ENCODE measurements at places on chromosomes 4 and X. TPM values are rescaled to one million over a fixed set of nuclear protein-coding genes. Genes with fewer than 3 reads are reported as not detected.
A peak's percentile ranks its signal among the peaks of the same experiment; 100 is the strongest.

The FREM3 gene
- total RNA-seq: not detected

The SULT1B1 gene
- total RNA-seq: 3.9 TPM

The EOLA2 gene
- total RNA-seq: 40.6 TPM

The GLRA3 gene
- not detected for total RNA-seq

The MAGEA2 gene
- total RNA-seq: not detected

The NONO gene
- total RNA-seq: 400 TPM

The MND1 gene
- total RNA-seq: 20.8 TPM

The SOX3 gene
- total RNA-seq: not detected

The UPF3B gene
- 9.4 TPM for total RNA-seq

The NEUROG2 gene
- not detected for total RNA-seq

The TCP11X2 gene
- not detected for total RNA-seq

The NHSL2 gene
- 7.9 TPM for total RNA-seq

DNA sequence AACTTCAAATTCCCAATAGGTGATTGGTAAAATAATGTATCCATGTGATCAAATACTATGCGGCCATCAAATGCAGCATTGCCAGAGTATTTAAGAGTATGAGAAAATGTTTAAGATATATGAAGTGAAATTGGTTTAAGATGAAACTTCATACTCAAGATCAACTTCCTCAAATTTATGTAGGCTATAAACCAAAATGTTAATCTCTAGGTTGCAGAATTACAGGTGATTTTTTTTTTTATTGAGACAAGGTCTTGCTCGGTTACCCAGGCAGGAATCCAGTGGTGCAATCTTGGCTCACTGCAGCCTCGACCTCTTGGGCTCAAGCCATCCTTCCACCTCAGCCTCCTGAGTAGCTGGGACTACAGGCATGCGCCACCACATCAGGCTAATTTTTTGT, 25.3 kb downstream of the ACSL4 start:
- DNase-seq: no peak

- no peak for DNase-seq
Measured at GRCh38 chr4:8842614-8843013, 29.0 kb downstream of the HMX1 start.

GRCh38 chr4:3010577-3010976, 47.2 kb downstream of the GRK4 start:
- DNase-seq: no peak

- DNase-seq: no peak
Measured at GRCh38 chrX:108157628-108158027, 66.0 kb downstream of the ATG4A start.

DNA sequence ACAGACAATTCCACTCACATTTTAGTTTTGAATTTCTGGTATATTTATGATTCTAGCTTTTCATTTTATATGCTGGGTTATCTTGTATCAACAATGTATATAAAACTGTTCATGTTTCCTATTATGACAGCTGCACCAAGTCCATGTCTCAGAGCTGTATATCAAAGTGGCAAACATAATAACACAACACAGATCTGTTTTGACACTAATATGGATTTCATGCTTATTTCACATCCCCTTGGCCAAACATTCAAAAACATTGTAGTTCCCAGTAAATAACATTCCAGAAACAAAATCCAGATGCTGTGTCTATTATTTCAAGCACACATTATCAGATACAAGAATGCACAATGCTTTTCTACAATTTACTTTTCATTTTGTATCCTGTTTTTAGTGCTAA, 380.6 kb upstream of the MAGEB2 start:
- DNase-seq: no peak

DNA sequence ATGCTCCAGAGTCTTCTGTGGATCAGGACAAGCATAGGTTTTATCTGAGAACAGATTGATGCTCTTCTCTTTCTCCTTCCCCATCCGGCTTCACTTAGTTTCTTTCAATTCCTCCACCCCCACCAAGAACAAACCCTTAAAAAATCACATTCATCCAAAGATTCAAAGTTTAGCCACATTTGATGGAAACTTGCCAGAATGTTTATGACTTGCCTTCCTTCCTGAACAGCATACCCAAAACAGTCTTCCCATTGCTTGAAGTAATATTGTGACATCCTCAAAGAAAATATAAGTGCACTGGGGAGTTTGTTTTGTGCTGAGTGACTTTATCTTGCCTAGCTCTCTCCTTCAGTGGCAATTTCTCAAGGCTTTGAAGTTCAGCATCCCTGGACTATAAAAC, 83.0 kb downstream of the MAGEB17 start:
- no peak for DNase-seq

DNA sequence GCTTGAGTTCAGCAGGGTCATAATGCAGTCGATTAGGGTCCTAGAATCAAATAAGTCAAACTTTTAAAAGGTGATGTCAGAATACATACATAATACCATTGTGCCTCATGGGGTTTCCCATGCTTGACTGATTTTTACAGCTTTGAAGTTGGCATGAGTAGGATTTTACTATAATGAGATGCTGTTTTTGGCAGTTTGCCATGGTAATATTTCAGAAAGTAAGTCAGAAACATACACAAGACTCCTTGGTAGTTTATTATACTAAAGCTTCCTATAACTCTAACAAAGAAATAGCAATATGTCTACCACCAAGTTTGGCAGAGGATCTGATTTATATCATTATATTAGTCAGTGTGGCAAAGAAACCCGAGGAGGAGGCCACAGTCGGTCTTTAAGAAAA, 45.2 kb downstream of the PHKA2 start:
- DNase-seq: no peak

- no peak for DNase-seq
Measured at GRCh38 chrX:97332963-97333362, 449.3 kb downstream of the RPA4 start.

- no peak for DNase-seq
Measured at GRCh38 chrX:83845397-83845796, 15.5 kb upstream of the CYLC1 start.

GRCh38 chr4:156538651-156539257, 432.8 kb downstream of the PDGFC start:
- no peak for DNase-seq

DNA sequence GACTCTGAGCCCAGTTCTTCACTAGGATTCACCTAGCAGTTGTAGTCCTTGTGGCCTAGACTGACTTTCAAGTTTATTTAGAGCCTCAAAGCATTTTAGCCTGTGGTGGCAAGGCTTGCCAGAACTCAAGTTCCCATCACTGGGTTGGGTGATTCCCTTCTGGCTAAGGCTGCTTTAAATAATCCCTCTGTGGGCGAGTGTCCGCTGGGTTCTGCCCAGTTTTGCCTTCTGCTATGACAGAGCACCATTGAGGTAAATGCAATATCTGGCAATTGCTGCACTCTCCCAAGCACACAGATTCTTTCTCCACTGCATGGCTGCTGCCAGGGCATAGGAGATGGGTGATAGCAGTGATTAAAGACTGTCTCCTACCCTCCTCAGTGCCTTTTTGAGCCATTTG, 90.8 kb upstream of the RLIM start:
- no peak for DNase-seq

DNA sequence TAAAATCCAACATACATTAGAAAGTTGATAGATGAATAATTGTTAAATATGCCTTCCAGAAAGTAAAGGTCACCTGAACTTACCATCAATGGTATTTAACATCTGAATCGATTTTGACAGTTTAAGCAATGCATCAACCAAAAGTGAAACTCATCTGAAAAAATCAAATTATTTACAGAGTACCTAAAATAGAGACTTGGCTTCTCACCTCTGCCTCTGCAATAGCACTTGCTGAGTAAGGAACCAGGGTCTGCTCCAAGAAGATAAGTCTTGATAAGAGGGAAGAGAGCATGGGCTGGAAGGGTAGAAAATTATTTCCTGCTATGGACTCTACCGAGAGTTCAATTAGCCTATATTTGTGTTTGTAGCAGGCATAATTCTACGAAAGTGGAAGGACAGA, 868.3 kb downstream of the STIM2 start:
- no peak for DNase-seq

DNA sequence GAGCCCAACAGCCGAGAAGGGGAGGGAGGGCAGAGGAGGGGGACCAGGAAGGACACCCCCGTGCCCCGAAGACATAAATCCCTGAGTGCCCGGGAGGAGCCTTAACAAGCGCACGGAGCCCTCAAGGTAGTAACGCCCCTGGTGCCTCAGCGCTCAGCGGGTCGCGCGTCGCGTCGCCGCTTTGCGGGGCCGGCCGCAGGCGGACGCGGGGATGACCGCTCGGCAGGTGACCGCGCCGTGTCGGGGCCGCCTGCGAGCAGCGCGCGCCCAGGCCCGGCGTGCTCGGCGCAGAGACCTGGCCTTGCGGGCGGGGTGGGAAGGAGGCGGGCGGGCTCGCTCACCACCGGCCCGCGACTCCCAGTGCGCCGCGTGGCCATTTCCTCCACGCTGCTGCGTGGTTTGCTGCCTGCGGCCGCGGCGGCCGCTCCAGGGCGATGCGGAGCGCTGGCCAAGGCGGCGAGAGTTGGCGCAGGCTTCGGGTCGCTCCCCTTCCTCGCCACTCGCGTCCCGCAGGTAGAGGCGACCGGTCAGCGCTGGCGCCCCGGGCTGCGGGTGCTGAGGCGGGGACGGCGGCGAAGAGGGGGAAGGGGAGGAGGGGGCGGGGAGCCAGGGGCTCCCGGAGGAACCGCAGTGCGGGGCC, 632 bp downstream of the CCSER1 start:
- peak; percentile 16 for DNase-seq

DNA sequence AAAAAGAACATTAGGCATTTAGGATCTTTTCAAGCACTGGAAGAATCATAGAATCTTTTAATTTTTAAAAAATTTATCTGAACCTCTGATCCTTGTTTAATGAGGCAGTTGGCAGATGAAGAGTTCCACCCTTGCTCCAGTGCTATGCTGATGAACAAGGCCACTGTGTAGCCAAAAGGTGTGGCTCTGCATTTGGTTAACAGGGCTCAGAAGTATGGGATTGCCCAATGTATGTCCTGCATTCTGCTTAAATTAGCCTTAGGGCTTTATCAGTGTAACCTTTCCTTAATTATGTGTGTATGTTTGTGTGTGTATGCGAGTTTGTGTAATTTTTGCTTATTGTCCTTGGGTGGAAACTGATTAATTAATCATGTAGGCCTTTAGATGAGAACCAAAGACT, 43.3 kb upstream of the PPM1K start:
- no peak for DNase-seq

DNA sequence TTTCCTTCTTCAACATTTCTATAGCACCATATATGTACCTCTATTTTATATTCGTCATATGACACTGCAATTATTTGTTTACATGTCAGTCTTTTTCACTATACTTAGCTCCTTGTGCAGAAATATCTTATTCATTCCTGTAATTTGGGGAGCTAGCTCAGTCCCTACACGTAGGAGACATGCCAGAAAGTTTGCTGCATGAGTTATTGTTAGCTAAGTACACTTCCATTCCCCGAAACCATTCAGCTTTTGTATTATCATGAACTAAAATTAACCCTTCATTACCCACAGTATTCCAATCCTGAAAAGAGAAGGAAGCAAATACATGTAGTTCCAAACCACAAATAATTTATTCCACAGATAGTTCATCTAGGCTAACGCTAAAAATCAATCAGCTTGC, 10.2 kb downstream of the CBR4 start:
- DNase-seq: no peak

GRCh38 chr4:80107374-80107773, 34.3 kb upstream of the ANTXR2 start:
- no peak for DNase-seq

GRCh38 chr4:145679520-145679919, 426 bp upstream of the C4orf51 start:
- no peak for DNase-seq

- DNase-seq: peak; percentile 56
Measured at GRCh38 chrX:97563531-97564133, 679.9 kb downstream of the RPA4 start.

GRCh38 chr4:54840430-54840829, 182.7 kb downstream of the KIT start:
- no peak for DNase-seq

DNA sequence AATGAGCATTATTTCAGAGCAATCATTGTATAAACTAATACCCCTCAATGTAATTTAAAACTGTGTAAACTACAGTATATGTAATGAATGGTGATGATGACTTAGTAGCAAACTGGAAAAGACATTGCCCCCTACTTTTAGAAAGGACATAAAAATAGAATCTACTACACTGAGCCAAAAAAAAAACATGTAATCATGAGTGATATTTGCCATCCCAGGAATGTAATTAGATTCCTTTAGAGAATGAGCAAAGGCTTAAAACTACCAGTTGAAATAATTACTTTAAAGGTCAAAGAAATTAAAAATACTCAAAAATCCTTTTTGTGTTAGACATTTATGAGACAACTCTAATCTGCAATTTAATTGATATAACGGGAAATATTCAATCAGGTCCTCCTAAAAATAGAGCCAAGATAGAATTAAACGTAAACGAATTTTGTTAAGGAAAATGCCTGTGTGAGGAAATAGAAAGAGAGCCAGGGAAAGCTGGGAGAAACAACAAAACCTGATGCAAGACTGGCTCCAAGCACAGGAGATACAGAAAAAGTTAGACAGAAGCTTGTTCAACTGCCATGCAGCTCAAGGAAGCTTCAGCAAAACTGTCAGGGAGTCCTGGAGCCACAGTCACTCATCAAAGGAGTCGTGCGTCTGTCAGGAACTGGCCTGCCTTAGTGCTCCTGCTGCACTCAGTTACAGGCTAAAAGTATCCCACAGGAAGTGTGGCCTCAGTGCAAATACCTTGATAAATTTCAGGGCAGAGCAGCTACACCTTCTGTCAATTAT, 655.7 kb upstream of the INTU start:
- DNase-seq: no peak

GRCh38 chrX:45164995-45165394, 35.7 kb downstream of the DIPK2B start:
- DNase-seq: no peak

DNA sequence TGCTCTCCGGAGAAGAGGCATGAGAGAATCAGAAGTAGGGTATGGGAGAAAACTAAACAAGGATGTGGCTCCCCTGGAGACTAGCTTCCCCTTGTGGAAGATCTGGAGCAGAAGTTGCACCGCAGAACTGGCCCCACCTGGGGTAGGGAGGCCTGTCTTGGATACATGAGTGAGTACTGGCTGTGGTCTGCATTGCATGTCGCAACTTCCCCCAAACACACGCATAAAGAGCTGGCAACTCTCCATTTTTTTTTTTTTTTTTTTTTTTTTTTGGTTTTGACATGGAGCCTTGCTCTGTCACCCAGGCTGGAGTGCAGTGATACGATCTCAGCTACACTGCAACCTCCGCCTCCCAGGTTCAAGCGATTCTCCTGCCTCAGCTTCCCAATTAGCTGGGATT, 119.9 kb downstream of the EGF start:
- DNase-seq: no peak

GRCh38 chr4:124282301-124282898, 430.1 kb downstream of the ANKRD50 start:
- no peak for DNase-seq

DNA sequence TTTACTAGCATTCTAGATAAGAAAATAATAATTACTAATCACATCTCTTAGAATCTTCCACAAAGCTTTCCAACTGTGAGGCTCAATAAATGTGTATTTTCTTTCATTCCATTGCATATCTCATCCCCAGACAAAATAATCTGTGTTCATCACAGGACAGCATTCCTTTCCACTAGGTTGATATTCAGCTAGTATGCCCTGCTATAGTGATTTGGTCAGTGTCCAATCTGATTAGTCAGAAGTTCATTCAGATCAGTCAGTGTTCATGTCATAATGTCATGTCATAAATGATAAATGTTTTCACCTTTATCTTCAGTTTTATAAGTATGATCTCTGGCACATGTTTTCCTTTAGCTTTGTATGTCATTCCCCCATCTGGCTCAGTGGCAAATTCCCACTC, 611.4 kb downstream of the KCTD8 start:
- DNase-seq: no peak

- DNase-seq: no peak
Measured at GRCh38 chrX:152136312-152136711, 2.1 kb downstream of the MAGEA10 start.

Data from activated CD4-positive, alpha-beta memory T cell treated with anti-CD3 and anti-CD28 coated beads, Interleukin-2, amount 10 ng/mL, durations not matched to agents 7 days and 5 days (primary cell).